ENCODE measurements at places on chromosomes 11 and 22. TPM values are rescaled to one million over a fixed set of nuclear protein-coding genes. Genes with fewer than 3 reads are reported as not detected.

The DDI1 gene
- total RNA-seq = not detected

The PACSIN3 gene
- 22.1 TPM for total RNA-seq

The CFAP300 gene
- total RNA-seq = not detected

The TEX12 gene
- total RNA-seq = not detected

The GRIK4 gene
- total RNA-seq = not detected

The MMP13 gene
- not detected for total RNA-seq

The TBC1D10A gene
- total RNA-seq = 10.8 TPM

The C11orf91 gene
- total RNA-seq = not detected

The TRIM29 gene
- total RNA-seq = 0.06 TPM

The ELF5 gene
- not detected for total RNA-seq

The MGAT3 gene
- total RNA-seq = under 0.01 TPM

The BDNF gene
- 0.88 TPM for total RNA-seq

The MIOX gene
- not detected for total RNA-seq

The SHANK2 gene
- total RNA-seq = under 0.01 TPM

The RASSF10 gene
- total RNA-seq = under 0.01 TPM

The CABP7 gene
- 0.06 TPM for total RNA-seq
